Cardiac septum (tissue), 1 donor: ENCODE measurements at places on chromosomes 16 and 17. TPM values are rescaled to one million over a fixed set of nuclear protein-coding genes. Genes with fewer than 3 reads are reported as not detected.

DNA sequence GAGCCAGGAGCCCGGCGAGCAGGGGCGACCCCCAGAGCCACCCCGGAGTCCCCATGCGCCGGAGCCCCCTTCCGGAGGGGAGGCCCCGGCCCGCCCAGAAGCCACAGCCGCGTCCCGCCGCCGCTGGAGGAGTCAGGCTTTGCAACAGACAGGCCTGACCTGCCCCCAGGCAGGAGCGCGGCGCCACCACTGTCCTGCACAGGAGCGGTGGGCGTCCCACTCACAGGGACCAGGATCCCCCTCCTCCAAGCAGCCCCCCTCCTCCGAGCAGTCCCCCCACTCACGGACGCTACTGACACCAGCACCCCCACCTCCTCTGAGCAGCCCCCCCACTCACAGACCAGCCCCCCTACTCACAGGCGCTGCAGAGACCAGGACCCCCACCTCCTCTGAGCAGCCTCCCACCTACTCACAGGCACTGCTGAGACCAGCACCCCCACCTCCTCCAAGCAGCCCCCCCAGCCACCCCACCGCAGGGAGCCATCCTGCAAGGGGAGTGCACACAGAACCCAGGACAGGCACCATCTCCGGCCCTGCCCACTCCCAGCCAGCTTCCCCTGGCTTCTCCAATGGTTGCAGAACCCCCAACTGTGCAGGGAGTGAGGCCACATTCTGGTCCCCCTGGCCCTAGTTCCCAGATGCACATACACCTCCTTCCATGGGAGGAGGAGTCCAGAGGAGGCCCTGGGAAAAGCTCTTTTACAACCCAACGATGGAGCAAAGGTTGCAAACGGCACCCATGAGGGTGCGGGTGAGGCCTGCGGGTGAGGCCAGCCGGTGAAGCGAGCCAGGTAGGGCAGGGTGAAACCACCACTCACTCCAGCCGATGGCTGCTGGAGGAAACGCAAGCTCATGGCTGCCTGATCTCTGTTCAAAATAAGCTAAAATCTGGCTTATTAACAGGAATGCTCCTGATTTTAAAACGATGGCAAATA lies 69.9 kb downstream of the ABR start:
- DNase-seq: no peak

GRCh38 chr17:57080718-57081117 lies 4.3 kb upstream of the AKAP1 start:
- no peak for DNase-seq

GRCh38 chr16:5220705-5221104 lies 123.1 kb upstream of the EEF2KMT start:
- no peak for DNase-seq

- DNase-seq: no peak
These were observed 173.8 kb downstream of the RPTOR start for GRCh38 chr17:80718428-80718827.

DNA sequence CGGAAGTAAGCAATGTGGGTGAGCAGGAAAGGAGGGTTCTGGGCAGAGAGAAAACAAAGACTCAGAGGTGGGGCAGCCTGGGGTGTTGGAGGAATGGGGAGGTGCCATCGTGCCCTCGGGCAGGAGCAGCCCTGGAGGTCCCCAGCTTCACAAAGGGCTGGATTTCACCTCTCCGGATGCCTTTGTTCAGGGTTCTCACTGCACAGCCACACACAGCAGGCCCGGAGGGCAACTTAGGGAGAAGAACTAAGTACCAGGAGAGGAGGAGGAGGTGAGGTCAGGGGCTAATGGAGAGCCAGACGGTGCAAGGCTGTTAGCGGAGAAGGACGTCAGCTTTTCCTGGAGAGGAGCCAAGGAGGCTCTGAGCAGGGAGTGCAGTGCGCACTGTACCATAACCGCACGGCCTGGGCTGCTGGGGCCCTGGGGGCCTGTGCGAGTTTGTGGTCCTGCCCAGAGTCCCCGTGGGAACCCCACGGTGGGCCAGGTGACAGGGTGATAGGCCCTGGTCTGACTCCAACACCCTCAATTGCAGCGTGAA lies 9.3 kb downstream of the ARRB2 start:
- DNase-seq: no peak

GPR142 gene
- total RNA-seq: 0.16 TPM

ADAP2 gene
- total RNA-seq: 6.8 TPM

KLHL10 gene
- total RNA-seq: not detected

DNA sequence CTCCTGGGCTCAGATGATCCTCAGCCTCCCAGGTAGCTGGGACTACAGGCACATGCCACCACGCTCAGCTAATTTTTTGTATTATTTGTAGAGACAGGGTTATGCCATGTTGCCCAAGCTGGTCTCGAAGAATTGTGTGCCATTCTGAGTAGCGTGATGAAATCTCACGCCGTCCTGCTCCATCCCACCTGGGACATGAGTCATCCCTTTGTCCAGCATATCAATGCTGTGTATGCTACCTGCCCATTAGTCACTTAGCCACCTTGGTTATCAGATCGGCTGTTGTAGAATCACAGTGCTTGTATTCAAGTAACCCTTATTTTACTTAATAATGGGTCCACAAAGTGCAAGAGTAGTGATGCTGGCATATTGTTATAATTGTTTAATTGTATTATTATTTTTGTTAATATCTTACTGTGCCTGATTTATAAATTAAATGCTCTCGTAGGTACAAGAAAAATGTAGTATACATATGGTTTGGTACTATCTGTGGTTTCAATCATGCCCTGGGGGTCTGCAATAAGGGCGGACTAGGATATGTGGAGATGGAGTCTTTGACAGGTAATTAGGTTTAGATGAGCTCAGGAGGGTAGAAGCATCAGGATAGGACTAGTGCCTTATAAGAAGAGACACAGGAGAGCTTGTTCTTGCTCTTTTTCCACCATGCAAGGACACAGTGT lies 26.6 kb upstream of the SLC13A2 start:
- no peak for DNase-seq

GRCh38 chr16:9176547-9177418 lies 85.3 kb downstream of the HAPSTR1 start:
- DNase-seq: no peak

- no peak for DNase-seq
These were observed 19.5 kb downstream of the GP2 start for GRCh38 chr16:20307791-20308190.

BOLA2 gene
- total RNA-seq: 4.3 TPM

GRCh38 chr17:44931376-44931775 lies 16.1 kb upstream of the GFAP start:
- DNase-seq: no peak

UMOD gene
- total RNA-seq: not detected

- no peak for DNase-seq
These were observed 82.4 kb downstream of the ANKRD11 start for GRCh38 chr16:89407925-89408300.

NPIPB6 gene
- total RNA-seq: not detected

DNA sequence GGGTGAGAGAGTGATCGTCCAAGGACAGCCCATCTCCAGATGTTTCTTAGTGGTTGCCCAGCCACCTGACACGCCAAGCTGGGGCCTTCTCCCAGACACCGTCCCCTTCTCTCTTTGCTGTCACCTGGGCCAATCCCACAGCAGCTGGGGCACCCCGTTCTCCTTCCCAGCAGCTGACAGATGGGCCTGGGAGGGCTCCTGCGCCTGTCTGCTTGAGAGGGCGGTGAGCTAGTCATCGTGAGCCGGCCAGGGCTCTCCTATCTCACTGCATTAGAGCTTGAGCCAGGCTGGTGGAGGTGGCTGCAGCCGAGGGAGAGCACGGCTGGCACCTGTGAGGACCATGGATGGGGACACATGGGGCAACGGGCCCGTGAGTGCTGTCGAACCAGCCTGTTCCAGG lies 41.2 kb downstream of the RAB11FIP3 start:
- no peak for DNase-seq

DNA sequence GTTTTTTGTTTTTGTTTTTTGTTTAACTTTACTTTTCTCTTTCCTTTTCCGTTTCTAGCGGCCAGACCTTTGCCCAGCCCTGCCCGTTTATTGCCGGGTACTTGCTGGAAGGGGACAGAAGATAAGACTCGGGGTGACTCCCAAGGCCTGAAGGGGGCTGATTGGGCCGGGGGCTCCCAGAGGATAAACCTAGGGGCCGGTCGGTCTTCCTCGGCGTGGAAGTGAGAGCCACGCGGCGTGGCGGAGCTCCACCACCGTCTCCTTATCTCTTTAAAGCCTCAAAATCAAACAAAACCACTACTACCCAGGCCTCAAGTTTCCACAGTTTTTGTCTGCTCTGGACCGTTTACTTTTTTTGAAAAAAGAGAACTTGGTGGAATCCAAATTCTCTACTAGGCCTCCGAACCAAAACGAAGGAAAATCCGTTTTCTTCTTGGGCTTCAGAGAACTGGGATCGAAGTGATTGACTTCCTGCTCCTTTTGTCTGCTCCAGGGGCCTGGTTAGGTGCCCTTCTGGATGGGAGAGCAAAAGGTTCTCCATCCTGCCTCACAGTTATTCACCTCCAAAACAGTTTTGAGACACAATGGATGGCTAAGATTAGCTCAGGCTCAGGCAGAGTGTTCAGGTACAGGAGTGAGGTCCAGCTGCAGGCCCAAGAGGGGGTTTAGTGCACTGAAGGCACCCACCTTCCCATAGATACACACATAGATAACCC lies 8.5 kb upstream of the HOXB9 start:
- no peak for DNase-seq

MYCBPAP gene
- 0.13 TPM for total RNA-seq

DNA sequence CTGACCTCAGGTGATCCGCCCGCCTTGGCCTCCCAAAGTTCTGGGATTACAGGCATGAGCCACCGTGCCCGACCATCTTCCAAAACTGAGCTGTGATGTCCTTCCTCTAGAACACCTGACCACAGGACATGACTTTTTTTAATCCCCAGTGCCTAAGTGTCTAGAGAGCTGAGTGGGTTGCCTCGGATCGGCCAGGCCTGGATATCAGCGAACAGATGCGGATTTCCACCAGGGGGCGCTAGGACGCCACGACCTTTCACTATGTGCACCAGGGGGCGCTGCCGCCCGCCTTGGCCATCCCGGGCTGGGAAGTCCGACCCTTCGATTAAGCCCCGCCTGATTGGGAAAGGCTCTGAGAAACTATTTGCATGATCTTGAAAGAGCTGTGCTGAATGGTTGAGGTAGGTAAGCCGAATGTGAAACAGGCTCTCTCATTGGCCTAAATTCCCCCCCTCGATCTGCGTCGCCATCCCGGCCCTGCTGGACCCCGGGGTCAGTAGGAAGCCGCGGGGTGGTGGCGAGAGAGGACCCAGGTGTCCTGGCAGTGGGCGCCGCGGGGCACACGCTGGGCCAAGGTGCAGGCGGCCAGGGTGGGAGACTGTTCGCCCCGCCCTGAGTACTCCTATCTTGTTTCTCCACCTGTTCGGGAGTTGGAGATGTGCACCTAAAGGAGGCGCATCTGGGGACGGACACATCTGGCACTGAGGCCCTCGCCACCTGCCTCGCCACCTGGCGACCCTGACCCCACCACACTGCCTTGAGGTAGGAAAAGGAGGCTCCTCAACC lies at the start of gene ACBD4:
ACBD4 (plus strand) TSS at position 496 of the 786 bp plus-strand sequence. CDS start 458 bp downstream, outside the sequence.
- peak; percentile 97 for DNase-seq

DNA sequence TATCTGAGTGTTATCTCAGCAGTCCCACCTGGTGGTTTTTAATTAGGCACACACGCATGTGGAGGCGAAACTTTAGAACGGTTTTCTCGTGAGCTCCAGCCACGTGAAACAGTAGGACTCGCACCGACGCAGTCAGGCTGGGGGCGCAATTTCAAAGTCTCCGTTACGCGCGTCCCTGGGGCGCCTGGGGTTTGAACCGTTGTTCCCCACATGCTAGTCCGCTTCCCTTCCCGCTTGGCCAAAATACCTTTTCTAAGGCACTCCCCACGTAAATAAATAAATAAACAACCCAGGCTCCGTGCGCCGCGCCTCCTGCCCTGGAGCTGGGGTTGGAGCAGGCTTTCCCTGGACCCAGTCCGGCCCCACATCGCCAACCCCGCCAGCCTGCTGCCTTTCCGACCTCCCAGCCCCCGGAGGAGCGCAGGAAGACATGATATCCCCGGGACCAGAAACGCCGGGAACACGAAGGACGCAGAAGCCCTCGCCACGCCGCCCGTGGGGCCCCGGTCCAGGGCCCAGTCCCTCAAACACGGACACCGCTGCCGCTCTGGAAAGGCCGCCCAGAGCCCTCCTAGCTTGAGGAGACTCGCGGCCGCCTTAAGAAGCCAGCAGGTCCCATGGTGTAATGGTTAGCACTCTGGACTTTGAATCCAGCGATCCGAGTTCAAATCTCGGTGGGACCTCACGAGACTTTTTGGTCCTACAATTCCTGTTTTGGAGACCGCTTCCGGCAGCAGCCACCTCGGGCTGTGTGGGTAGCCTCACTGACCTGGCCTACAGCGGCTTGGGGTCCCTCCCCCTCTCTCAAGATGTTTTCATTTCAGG lies 18.2 kb downstream of the GNGT2 start:
- DNase-seq: peak; percentile 94

DNA sequence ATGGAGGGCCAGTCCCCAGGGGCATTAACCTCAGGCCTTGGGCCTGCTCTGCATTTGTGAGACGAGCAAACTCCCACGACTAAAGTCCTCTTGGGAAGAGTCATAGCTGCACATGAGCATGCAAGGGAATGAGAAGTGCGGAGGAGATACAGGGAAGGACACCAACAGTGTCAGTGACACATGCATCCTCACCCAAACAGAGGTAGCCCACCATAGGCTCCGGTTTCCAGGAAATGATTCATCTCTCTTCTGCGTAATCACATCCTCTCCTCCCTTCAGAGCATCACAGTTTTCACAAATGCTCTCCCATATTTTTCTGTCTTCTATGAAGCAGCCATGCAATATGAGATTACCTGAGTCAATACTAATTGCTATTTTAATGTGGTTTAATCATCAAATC lies 725.7 kb upstream of the GOT2 start:
- DNase-seq: no peak

DNA sequence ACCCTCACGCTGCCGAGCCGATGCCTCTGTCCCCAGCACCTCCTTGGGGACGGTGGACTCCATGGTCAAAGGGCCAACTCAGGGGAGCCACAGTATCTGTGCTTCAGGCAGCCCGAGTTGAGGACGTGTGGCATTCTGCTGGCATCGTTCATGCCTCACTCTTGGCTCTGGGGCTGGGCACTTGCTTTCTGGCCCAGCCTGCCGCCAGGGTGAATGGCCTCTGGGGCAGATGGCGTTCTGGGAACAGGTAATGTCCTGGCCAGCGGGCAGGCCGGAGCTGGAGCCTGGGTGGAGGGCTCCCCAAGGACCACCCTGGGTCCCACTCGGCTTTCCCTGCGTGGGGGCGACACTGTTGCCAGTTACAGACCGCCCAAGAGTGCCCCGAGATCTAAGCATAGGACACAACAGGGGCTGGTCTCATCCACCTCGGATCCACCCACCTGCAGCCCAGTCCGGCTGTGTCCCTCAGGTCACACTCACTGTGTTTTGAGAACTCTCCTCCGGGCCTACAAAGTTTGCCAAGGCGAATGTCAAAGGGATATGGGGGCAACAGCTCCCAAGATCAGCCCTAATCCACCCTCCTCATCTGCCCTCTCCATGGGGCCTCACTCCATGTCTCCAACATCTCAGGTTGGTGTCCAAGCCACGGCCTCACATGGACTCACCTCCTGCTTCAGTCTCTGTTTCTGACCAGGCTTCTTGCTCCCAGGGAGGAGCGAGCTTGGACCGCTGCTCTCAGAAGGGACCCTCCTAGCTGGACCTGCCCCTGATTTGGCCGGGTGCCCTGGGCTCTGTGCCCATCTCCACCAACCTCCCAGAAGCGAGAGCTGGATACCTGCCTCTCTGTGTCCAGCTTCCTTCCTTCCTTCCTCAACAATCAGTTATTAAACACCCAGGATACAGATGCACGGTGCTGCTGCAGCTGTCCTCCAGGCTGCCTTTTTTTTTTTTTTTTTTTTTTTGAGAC lies 60.8 kb downstream of the TMEM235 start:
- no peak for DNase-seq

FAM234A gene
- 137 TPM for total RNA-seq

- no peak for DNase-seq
These were observed 284.6 kb upstream of the CDH5 start for GRCh38 chr16:66081775-66082366.

- no peak for DNase-seq
These were observed 206.0 kb upstream of the CHMP6 start for GRCh38 chr17:80785477-80786178.
